Fibroblast of skin of back (primary cell): ENCODE measurements at places on chromosomes 7 and 10.

DNA sequence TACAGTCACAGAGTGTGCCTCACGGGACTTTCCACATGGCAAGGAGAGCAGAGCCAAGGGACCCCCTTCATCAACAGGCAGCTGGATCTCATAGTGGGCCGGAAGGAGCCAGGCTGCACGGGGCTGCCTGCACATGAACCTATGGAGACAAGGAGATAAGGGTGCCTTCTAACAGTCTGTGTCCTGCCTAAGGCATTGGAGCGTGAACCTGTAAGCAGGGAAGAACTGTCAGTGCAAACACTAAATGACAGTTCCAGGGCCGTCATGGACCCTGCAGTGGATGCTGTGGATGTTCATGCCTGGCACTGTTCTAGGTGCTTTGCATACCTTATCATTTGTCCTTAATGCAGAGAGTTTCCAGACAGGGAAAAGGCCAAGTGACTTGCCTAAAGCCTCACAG lies 85.9 kb downstream of the WIPF3 start:
- no peak for DNase-seq

DNA sequence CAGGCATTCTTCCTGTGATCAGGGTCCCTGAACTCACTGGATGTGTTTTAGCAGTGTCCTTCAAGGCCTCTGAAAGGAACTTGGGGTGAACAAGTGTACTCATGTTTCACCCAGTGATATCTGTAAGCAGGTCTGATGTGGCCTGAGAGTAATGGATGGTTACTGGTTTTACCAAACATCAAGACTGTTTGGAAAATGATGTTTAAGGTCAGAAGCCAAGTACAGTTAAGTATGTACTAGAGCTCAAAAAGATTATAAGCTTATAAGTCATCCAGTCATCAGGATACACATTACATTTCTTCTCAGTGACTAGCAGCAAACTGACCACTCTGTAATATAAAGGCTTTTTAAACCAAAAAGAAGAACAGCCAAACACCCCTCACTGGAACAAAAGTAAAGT lies 79.8 kb upstream of the PTN start:
- DNase-seq, result no peak

DNA sequence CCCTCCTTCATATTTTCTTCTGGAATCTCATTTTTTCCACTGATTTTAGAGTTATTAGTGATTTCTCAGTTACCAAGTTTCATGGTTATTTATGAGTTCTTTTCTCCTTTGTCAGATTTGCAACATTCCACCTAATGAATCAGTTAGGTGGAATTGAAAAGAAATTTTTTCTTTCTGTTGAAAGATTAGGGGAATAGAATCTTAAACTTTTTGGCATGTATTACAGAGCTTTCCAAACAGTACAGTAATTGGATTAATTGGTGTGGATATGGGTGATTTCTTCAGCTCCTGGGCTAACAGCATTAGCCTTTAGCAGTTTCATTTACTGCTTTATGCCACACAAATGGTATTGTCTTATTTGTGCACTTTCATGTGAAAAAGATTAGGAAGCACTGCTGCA lies 17.0 kb downstream of the STAM start:
- DNase-seq, result no peak

DNA sequence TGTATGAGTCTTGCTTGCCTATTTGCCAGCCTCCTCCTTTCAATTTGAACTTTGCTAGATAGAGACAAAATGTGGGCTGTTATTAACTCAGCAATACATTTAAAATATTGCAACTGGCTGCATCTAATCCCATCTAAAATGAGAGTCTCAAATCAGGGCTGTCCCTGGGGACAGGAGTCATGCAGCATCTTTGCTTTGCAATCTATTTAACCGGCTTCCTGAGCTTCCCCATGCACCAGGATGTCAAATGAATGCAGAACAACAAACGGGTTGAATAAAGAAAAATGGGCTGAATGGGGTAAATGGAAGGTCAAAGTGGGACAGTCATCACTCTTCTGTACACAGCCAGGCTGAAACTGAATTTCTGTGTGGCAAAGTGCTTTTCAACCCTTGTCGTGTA lies 89.2 kb downstream of the AOAH start:
- DNase-seq, result no peak

- no peak for DNase-seq
These were observed 110.4 kb downstream of the RNF216 start for GRCh38 chr7:5671046-5671445.

GRCh38 chr10:93612311-93612710 lies at the start of gene PDE6C:
TSS of gene PDE6C (plus strand) at chr10:93612537. CDS start at chr10:93612726, 189 bp downstream.
- DNase-seq, result no peak

- peak; percentile 79 for DNase-seq
These were observed 564.5 kb upstream of the IGFBP3 start for GRCh38 chr7:46485481-46486065.

GRCh38 chr10:12785415-12785831 lies 216.1 kb downstream of the CCDC3 start:
- no peak for DNase-seq

GRCh38 chr10:74006269-74006668 lies 8.4 kb downstream of the VCL start:
- no peak for DNase-seq

GRCh38 chr10:51321300-51321699 lies 247.0 kb downstream of the PRKG1 start:
- no peak for DNase-seq

DNA sequence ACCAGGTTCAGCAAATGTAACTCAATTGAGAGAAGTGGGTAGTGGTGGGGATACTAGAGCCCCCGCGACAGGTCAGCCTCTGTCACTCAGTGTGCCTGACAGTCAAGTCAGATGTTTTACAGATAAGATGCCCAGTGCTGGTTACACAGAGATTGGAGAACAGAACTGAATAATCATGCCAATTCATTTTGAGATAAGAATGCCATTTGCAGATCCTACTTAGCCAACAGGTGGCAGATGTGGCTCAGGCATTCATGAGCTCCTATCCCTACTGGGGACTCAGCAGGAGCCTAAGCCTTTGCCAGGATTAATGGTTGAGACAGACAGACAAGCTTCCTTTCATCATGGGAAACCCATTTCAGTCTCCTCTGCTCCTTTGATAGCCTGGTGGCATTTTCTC lies 137.8 kb downstream of the MAPK8 start:
- peak; percentile 35 for DNase-seq

DNA sequence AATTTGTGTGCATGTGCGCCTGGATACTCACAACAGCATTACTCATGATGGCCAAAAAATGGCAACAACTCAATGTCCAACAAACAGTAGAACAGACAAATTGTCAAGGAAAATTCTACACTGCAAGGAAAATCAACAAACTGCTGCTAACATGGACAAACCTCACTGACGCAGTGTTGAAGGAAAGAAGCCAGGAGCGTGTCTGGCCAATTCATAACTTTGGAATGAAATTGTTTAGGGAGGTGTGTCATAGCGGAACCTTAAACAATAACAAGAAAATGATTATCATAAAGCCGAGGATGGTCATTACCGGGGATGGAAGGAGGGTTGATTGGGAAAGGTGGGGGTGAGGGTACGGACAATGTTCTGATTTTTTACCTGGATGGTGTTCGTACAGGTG lies 29.1 kb downstream of the ALOX5 start:
- no peak for DNase-seq

- DNase-seq, result no peak
These were observed 116.8 kb downstream of the PDE1C start for GRCh38 chr7:31953432-31953831.

GRCh38 chr7:96996111-96996957 lies 9.0 kb upstream of the DLX6 start:
- no peak for DNase-seq

DNA sequence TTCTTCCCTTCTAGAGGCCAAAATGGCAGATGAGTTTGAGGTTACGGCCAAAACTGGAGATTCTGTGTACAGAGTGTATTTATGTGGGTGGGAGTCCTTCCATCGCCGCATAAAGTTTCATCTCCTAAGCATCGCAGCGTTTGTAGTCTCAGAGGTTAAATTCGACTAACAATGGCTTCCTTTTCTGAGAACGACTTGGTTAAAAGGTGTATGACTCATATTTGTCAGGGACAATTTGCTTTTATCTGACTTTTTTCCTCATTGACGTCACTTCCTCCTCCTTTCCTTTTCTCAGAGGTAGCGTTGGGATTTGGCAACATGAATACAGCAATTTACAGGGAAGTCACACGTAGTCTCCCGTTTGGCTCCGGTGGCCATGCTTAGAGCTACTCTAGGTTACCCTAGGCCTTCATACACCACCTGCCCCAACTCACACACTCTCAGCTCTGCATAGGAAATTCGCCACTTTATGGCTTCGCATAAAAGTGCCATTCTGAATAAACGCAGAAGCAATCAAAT lies 37.6 kb upstream of the TCF7L2 start:
- no peak for DNase-seq

DNA sequence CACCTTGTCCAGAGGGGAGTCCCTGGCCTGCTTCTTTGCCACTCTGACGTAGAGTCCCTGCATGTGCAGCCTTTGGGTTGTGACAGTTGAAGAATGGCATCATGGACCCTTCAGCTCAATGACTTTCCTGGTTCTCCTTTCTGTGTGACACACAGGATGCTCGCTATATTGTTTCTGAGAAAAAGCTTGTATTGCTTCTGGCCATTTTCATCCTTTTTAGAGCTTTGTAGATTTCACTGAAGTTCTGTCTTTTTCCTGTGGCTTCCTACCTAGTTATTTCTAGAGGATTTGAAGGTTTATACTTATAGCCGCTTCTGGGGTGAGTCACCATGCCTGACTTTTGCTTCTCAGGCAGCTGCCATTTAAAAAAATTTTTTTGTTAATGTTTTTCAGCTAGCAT lies 27.0 kb downstream of the SND1 start:
- peak; percentile 58 for DNase-seq

DNA sequence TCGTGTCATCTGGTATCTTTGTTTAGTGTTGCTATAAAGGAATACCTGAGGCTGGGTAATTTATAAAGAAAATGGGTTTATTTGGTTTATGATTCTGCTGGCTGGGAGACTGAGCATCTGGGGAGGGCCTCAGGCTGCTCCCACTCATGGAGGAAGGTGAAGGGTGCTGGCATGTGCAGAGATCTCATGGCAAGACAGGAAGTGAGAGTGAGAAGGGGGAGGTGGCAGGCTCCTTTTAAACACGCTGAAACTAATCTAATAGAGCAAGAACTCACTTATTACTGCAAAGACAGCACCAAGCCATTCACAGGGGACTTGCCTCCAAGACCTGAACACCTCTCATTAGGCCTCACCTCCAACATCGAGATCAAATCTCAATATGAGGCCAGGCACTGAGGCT lies 11.3 kb downstream of the OIT3 start:
- DNase-seq, result no peak

- no peak for DNase-seq
These were observed 13.4 kb downstream of the SCIN start for GRCh38 chr7:12583922-12584321.

- peak; percentile 84 for DNase-seq
These were observed 118.3 kb downstream of the CCDC71L start for GRCh38 chr7:106542550-106543220.

DNA sequence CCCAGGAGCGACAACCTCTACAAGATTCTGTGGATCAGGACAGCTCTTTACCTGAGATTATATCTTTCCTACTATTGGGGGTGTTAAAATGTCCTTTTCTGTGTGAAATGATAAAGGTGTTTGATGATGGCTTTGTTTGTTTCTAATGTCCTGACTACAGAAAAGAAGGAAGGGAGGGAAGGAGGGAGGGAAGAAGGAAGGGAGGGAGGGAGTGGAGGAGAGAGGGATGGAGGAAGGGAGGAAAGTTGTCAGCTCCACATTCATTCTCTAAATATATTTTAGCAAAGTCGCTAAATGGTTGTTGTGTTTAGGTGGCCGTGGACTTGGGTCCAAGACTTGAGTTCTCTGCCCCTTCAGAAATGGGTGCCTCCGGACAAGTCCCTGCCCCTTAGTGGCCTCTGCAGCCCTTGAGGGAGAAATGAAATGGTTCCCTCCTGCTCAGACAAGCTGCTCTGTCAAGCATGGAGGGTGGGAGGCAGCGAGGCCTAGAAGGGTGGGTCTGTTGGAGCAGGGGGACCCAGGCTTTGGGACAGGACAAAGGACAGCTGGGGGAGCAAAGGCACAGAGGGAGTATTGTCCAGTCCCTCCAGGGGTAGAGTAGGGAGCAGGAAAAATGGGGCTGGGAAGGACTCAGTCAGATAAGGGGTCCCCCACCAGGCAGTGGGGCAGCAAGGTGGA lies 4.4 kb downstream of the RGS10 start:
- DNase-seq, result no peak

DNA sequence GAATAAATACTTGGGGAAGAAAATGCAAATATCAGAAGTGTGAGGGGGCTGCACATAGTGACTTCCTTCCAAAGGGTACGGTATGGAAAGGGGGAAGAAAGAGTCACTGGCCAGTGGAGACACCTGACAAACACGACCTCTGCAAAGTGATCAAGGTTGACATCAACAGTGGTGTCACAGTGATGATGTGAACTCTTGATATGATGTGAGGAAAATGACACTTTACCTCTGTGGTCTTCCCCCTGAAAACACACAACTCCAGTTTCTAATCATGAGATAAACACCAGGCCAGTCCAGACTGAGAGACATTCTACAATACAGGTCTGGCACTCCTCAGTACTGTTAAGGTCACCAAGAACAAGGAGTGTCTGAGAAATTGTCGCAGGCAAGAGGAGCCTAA lies 169.7 kb downstream of the BUB3 start:
- no peak for DNase-seq

GRCh38 chr10:63698787-63699150 lies 177.6 kb downstream of the REEP3 start:
- DNase-seq, result no peak

DNA sequence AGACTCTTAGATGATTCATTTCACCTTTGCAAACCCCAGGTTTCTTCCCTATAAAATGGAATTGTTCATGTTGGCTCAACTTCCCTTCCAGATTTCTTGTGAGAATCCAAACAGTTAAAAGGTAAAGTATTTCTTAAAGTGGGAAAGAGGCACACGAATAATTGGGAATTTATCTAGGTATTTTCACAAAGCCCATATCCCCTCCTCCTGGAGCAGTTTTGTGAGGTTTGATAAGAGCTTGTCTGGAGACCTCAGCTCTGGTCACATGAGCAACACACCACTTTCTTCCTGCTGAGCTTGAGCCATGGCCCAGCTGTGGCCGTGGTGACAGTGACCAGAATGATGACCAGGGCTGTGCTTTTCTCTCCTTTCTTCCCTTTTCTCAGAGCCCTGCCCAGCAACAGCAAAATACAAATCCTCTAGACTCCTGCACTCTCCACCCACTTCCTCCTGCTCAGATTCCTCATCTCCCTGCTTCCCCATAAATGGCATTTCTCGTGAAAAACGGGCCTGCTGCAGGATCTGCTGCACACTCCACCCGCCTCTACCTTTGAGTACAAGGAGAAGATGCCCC lies 87.7 kb downstream of the PIK3CG start:
- DNase-seq, result no peak

GRCh38 chr10:102596506-102596971 lies 47.7 kb upstream of the TRIM8 start:
- peak; percentile 52 for DNase-seq

DNA sequence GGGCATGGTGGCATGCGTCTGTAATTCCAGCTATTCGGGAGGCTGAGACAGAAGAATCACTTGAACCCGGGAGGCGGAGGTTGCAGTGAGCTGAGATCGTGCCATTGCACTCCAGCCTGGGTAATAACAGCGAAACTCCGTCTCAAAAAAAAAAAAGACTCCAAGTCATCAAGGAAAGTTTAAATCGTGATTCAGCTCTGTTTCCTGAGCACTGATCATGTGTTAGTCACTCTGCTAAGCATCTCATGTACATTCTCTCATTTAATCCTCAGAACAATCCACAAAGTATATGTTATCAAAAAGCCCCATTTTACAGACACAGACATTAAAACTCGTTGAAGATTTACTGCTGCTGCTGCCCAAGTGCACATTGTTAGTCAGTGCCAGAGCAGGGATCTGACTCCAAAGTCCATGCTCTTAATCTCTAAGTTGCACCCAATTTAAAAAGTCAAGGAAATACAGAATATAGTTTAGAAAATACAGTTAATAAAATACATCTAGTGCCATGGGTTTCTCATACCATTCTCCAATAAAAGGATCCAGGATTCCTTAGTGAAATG lies 6.2 kb downstream of the PIK3AP1 start:
- no peak for DNase-seq
